ENCODE measurements at places on chromosomes 16 and 17.
A peak's percentile ranks its signal among the peaks of the same experiment; 100 is the strongest.

GRCh38 chr16:90008708-90009145 lies 10.5 kb downstream of the DBNDD1 start:
- DNase-seq = peak; percentile 38

GRCh38 chr16:1430759-1431496 lies at the start of gene PERCC1:
Gene PERCC1, plus strand, starts transcription at chr16:1431078. Its CDS starts 1,516 bp downstream, at chr16:1432594.
- no peak for DNase-seq

- DNase-seq = peak; percentile 60
Measured at GRCh38 chr16:30458561-30459394, 13.1 kb upstream of the SEPHS2 start.

DNA sequence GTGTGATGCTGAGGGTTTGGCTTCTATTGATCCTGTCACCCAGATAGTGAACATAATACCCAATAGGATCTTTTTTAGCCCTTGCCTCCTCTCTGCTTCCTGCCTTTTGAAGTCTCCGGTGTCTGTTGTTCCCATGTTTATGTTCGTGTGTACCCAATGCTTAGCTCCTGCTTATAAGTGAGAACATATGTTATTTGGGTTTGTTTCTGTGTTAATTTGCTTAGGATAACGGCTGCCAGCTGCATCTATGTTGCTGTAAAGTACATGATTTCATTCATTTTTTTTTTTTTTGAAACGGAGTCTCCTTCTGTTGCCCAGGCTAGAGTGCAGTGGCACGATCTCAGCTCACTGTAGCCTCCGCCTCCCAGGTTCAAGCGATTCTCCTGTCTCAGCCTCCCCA lies 23.0 kb downstream of the DUS2 start:
- no peak for DNase-seq

DNA sequence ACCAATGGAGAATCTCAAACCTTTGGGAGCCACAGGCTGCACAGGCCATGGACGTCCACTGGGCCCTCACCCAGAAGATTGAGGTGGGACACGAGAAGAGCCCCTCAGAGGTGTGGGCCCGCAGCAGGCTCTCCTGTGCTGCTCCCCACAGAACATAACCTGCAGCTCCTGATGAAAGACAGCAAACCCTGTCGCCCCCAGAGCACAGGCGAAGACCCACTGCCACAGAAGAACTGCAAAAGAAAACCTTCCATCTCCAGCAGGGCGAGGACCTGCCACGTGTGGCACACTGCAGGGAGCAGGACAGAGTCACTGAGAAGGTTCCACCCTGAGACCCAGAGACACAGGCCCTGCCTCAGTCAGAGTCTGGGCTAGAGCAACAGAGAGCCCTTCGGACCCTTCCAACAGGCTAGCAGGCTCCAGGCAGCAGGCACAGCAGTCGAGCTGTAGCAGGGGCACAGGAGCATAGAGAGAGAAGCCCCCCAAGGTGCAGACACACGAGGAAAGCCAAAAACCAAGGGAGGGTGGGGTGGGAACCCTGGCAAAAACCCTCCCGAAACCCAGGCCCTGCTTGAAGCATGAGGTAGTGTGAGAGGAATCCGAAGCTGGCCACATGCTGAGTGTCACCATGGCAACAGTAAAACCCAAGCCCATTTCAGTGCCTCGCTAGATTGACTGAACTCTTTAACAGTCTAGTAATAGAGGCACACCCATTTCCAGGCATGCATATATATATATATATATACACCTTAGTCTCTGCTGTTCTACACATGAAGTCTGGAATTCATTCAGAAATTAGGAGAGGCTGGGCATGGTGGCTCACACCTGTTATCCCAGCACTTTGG lies 60.0 kb upstream of the CHMP6 start:
- DNase-seq = no peak

- peak; percentile 22 for DNase-seq
Measured at GRCh38 chr16:14249291-14250032, 178.3 kb downstream of the MRTFB start.

DNA sequence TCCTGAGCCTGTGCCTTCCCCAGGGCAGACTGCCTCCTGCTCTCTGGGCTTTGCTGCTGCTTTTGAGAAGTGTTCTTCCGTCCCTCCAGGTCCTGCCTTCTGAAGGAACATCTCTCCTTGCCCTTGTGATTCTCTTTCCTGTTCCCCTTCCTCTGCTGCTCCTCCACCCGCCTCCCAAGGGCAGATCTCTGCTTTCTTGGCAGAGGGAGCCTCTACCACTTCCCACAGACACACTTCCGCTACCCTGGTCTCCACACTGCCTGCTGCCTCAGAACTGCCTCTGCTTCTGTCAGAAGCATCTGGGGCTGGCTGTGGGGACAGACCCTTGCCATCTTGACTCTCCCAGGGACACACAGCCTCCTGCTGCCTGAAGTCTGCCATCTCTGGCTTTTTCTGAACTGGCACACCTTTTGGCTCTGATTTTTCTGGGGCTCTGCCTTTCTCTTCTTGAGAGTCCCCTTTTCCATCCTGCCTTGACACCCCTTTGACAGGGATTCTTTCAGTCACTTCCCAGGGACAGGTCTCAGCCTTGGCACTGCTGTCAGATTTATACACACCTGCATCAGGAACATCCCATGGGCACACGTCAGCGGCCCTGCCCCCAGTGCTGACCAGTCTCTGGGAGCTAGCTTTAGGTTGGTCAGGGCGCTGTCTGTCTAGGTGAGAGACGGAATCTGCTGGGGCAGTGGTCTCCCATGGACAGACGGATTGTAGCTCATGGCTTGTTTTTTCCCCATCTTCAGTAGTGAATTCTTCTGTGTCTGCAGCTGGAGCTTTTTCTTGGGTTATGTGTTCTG lies 16.6 kb downstream of the GPR179 start:
- DNase-seq = no peak

- no peak for DNase-seq
Measured at GRCh38 chr17:38451840-38452529, 23.7 kb downstream of the ARHGAP23 start.

DNA sequence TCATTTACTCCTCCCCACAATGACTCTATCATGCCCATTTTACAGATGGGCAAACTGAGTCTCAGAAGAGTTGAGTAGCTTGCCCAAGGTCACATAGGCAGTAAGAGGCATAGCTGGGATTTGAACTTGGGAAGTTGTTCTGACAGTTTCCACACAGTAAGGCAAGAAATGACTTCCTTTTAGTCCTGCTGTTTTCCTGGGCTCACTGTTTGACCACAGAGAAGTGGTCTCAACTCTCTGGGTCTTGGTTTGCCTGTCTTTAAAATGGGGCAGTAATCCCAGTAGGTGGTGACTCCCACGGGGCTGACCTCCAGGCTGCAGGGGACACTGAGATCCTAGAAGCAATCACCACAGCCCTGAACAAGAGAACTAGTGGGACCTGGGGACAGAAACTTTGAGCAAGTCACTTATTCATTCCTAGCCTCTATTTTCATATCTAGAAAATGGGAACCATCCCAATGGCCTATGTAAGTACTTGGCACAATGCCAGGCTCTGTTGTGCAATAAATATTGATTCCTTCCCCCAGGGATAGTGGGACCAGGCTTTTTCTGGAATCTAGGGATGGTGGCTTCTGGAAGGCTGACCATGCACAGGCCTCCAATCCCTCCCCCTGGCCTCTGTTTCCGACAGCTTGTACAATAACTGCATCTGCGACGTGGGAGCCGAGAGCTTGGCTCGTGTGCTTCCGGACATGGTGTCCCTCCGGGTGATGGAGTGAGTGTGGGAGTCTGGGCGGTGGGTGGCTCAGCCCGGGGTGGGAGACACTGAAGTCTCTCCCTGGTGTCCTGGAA lies 20.5 kb downstream of the DEXI start:
- DNase-seq = no peak

DNA sequence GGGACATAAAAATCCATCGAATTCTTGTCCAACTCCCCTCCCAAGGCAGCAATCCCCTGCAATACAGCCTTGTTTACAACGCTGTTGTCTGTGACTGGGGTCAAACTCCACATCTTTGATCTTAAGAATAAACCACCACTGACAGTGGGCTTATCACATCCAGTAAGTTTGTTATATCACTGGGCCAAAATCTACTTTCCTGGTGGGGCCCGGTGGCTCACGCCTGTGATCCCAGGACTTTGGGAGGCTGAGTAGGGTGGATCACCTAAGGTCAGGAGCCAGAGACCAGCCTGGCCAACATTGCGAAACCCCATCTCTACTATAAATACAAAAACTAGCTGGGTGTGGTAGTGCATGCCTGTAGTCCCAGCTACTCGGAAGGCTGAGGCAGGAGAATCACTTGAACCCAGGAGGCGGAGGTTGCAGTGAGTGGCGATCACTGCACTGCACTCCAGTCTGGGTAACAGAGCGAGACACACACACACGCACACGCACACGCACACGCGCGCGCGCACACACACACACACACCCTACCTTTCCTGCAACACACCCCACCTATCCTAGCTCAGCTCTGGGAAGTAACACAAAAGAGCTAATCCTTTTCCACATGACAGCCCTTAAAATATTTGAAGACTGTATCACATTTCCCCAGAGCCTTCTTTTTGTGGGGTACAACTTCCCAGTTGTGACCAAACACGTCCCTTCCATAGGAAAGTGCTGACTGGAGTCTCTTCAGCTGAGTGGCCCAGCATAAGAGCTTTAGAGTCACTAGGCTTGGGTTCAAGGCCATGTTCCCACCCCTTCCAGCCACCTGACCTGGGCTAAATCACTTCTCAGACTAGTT lies 20.9 kb upstream of the ABCC1 start:
- DNase-seq = no peak

DNA sequence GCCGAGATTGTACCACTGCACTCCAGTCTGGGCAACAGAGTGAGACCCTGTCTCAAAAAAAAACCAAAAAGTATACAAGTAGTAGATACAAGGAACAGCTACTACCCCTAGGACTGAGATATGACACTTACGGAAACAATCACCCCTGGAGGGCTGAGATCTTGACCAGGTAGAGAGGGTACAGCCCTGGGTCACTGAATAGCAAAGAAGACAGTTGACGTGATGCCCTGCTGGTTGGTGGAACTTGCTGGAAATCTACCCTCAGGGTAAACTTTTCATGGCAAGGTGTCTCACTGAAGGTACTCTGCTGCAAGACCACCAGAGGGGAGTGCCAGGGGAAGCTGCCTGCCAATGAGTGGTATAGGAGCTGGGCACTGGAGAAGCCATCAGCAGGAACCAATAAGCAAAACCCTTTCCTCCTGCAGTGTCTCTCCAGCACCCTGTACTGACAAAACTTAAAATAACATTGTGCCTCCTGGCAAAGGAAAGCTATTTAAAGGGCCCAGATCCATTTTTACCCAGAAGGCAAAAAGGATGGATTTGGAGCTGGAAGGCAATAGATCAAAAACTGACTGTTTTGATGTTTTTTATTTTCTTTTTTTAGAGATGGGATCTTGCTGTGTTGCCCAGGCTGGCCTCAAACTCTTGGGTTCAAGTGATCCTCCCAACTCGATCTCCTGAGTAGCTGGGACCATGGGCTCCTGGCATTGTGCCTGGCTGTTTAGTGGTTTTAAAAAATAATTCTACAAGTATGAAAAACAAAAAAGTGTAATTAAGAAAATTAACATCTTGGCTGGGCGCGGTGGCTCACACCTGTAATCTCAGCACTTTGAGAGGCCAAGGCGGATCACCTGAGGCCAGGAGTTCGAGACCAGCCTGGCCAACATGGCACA lies 11.3 kb upstream of the PDXDC1 start:
- no peak for DNase-seq

DNA sequence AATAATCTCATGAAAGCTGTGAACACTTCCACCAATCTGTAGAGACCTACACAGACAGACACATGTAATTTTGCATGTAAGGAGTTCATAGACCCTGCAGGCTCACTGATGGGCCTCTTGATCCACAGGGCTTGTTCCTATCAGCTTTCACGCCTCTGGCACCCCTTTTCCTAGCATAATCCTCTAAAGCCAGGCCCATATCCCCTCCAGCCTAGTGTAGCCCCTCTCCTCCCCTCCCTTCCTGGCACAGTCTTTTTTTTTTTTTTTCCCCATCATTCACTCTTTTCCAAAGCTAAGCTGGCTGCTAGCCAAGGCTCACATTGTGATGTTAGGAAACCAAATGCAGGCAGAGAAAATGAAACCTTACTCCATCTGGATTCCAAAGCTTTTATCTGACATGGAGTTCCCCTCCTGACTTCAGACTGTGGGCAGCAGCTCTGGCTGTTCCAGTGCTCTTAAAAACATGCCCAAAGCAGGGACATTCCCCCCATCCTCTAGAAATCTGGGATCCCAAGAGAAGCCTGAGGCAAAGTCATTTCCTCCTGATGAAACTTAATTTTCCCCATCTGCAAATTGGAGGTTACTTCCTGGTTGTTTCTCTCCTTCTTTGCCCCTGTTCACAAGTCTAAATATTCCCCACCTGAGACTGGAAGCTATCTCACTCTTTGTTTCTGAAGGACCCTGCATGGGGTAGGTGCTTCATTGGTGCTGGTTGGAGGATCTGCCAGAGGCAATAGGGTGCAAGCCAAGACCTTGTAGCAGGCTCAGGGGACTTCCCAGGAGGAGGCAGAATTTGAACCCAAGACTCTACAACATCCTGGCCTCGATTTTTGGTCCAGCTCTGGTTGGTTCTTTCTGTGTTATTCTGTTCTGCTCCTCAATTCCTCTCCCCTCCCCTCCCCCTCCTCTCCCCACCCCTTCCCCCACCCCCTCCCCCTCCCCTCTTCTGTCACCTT lies 9.9 kb upstream of the CCL5 start:
- no peak for DNase-seq

GRCh38 chr16:46911038-46911437 lies 26.9 kb downstream of the GPT2 start:
- DNase-seq = no peak

DNA sequence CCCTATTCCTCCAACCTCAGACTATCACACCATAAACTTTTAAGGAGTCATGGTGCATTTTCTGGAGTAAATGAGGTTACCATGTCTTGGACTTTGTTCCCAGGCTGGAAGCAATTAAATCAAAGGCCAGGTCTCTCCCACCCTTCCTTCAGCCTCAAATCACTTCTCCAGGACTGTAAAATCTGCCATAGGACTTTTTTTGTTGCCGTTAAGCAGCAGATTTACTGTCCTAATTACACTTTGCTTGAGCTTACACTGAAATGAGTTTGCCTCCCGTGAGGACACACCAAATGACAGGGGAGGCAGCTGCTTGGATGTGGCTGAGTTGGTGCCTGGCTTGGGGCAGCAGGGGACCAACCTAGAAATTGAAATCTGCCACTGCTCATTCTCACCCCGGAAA lies 14.7 kb downstream of the DCAKD start:
- no peak for DNase-seq

DNA sequence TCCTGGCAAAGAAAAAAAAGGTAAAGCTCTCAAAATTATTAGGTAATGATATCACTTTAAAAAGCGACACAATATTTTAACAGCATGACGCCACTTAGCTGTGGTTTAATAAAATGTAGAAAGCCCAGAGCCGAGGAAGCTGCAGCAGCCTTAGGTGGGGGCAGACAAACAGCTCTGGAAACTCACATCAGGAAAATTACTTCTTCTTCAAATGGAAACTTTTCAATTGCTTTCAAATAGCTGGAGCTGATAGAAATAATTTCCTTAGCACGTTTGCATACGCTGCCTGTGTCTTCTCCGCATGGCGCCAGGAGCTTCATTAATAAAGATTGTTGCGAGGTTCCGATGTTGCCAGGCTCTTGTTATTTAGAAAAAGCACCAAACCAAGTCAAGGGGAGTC lies 835.3 kb upstream of the EEF2KMT start:
- DNase-seq = no peak

Measured in activated CD4-positive, alpha-beta T cell treated with anti-CD3 and anti-CD28 coated beads, Interleukin-2, amount 50 U/mL, for 24 hours (primary cell).